Left renal cortex interstitium (tissue), 4 donors: ENCODE measurements at places on chromosomes 2 and 18. TPM values are rescaled to one million over a fixed set of nuclear protein-coding genes. Genes with fewer than 3 reads are reported as not detected.

DNA sequence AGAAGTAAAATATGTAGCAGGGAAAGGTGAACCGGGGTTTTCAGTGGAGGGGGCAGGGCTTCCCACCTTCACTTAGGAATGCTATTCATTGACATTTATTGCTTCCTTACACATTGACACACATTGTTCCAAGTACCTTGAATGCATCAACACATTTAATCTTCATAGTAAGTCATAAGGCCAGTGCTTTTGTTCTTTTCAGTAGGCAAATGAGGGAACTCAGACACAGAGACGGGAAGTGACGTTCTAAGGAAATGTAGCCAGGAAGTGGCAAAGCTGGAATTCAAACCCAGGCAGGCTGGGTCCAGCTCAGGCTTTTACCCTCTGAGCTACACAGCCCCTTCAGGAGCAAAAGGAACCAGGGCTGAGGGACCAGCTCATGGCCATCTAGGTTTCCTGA, 20.7 kb downstream of the BMP10 start:
- DNase-seq: no peak

The ASPRV1 gene
- polyA plus RNA-seq: 5.2 TPM

The TNFRSF11A gene
- polyA plus RNA-seq: 3.4 TPM

The ST6GAL2 gene
- polyA plus RNA-seq: 19.8 TPM

The ANKRD30BL gene
- polyA plus RNA-seq: 1.4 TPM
